Fibroblast of the aortic adventitia (primary cell): ENCODE measurements at places on chromosomes 3 and 15.

DNA sequence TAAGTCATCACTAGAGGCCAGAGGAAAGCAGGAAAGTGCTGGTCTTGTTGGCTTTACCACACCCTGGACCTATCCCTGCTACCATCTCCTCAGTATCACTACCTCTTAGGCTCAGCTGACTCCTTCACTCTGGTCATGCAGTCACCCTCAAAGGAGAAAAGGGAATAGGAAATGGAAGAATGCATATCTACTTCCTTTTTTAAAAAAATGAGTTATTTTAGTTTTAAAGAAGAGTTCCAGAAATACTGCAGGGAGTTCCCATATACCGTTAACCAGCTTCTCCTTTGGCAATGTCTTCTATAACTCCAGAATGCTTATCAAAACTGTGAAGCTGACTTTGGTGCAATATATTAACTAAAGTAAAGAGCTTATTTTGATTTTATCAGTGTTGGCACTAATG, 688.6 kb downstream of the DIPK2A start:
- no peak for DNase-seq

GRCh38 chr3:55567121-55567520, 80.0 kb upstream of the WNT5A start:
- no peak for DNase-seq

DNA sequence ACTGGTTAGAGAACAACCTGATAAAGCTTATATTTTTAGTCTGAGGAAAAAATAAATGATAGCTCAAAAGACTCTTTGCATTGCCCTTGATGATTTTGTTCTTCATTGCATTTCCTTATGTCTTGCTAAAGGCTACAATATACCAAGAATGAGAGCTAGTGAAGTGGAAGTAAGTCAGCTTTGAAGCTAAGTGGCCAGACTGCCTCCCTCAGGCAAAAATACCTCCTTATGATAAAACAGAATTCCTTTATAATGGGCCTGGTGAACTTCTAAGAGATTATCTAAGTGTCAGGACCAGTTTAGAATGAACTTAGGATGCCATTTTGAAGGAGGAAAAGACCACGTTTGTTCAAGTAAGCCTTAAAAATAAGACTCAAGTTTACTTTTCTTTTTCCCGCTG, 678.4 kb downstream of the ROBO2 start:
- DNase-seq, result no peak

DNA sequence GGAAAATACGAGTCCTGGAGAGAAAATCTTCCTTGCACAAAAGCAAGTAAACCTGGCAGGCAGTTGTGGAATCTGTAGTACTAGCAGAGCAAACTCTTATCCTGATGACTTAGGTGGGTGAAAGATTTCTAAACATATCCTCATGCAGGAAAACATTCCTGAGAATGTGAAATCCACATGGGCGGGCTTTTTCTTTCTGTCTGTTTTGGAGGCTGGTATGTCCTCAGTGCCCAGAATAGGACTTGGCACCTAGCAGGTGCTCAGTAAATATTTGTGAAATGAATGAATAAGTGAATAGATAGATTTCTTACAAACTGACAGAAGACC, 53.3 kb downstream of the FAM174B start:
- DNase-seq, result no peak

DNA sequence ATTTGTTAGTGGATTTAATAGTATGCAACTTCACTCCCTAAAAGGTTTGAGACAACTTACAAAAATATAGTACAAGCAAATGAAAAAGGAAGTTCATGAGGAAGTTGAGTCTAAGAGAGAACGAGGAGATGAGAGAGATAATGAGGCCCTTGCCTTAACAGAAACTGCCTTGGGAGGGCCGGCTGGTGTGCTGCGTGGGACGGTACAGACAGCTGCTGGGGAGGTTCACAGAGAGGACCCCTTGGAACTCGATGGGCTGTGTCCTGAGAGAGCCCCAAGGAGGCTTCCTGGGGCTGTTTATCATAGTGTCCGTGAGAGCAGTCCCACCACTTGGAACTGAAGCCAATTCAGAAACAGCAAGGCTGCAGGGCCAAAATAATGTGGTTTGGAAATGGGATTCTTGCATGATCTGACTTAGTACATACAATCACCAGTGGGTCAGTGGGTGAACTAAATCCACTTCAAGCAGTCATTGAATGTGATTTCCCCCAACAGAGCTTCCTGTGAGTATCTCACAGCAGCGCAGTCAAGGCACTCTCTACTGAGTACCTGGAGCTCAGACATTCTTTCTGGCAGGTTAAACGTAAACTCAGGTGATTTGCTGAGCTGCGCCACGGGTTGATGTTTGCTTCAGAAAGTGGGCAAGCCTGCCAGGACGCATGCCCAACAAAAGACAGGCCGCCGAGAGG, 90.8 kb downstream of the CRTC3 start:
- no peak for DNase-seq

DNA sequence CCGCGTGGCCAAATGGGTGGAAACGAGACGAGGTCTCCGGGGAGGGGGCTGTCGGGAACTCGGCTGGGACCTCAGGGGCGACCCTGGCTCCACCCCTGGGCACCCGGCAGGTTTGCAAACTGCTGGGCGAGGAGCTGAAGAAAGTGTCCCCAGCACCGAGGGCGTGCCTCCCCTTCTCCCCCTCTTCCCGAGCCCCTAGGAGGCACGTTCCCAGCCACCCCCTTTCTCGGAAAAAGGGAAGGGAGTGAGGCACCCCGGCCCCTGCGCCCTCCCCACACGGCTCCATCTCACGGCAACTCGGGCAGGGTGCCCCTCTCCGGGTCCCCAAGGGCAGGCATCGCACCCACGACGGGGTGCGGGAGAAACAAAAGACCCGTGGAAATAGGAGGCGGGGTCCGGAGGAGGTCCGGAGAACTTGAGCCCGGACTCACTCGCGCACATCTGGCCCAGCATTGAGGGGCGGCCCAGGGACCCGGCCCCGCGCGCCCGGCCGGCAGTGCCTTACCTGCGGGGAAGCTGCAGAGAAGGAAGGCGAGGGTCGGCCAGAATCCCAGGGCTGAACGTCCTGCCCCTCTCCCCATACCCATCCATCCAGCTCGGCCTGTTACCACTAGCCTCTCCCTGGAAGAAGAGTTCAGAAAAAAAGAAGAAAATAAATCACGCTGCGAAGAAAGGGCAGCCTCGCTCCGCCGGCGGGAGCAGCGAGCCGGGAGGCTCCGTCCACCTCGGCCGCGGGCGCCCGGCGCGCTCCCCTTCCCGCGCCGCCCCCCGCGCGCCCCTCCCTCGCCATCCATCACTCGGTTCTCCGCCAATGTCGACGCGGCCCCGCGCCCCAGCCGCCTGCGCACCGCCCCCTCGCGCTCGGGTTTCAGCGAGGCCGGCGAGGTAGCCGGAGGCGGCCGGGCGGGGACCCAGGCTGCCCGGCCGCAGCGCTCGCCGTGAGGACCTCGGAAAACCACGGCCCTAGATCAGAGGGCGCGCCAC, 16.3 kb downstream of the RGMA start:
- peak; percentile 58 for DNase-seq

DNA sequence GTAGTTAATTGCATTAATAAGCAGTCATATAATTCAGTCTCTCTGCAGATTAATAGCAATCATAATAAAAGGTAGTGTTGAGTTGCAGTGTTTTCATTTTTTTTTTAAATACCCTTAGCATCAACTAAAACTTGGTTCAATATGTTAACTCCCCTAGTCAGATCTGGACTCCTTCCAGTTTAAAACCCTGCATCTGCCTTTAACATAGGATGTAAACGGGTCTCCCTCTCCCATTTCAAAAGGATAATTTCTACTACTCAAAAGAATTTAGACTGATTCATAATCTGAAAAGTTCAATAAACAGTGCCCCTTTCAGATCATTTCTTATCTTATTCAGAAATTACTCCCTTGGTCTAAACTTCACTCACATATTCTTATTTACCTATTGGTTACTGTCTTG, 11.4 kb downstream of the CPOX start:
- no peak for DNase-seq

DNA sequence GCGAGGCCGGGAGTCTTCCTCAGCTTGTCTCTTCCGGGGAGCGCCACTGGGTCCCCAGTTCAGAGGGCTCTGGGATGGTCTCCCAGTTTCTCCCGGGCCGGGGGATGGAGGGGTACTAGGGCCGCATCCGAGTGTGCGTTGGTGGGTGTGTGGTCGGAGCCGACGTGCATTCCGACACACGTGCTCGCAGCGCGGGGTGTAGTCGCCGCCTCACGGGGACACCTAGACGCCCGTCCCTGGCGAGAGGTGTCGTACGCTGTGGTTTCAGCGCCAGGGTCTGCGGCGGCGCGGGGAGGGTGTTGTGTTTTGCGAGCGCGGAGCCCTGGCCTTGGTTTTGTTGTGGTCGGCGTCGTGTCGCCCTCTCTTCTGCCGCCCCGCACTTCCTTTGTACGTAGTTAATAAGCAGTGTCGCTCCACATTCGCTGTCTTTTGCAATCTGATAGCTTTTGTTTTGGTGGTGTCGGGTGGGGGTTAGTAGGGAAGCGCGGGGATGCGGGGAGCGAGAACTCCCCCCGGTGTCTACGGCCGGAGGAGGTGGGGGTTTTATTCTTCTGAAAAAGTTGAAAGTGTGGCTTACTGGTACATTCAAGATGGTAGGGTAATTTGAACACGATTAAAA, 2.2 kb downstream of the IGF1R start:
- DNase-seq, result peak; percentile 51

- no peak for DNase-seq
These were observed 1.2 kb downstream of the DCLK3 start for GRCh38 chr3:36762918-36763849.

DNA sequence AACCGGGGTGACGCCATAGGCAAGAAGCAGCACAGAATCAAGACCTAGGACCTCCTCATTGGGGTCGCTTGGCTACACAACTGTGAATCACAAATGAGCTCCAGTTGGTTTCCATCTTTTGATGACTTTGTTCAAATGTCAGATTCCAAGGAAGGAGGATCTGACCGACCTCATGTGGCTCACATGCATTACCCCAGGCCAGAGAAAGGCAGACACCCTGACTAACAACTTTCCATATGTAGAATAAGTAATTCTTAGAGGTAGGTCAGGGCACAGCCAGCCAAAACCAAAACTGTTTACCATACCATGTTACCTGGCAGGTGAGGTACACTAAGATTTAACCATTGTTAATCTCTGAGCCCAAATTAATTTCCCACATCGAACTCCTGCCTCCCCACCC, 96.5 kb downstream of the CCNL1 start:
- DNase-seq, result no peak

- DNase-seq, result peak; percentile 48
These were observed 209.6 kb upstream of the MCTP2 start for GRCh38 chr15:94021621-94022320.

DNA sequence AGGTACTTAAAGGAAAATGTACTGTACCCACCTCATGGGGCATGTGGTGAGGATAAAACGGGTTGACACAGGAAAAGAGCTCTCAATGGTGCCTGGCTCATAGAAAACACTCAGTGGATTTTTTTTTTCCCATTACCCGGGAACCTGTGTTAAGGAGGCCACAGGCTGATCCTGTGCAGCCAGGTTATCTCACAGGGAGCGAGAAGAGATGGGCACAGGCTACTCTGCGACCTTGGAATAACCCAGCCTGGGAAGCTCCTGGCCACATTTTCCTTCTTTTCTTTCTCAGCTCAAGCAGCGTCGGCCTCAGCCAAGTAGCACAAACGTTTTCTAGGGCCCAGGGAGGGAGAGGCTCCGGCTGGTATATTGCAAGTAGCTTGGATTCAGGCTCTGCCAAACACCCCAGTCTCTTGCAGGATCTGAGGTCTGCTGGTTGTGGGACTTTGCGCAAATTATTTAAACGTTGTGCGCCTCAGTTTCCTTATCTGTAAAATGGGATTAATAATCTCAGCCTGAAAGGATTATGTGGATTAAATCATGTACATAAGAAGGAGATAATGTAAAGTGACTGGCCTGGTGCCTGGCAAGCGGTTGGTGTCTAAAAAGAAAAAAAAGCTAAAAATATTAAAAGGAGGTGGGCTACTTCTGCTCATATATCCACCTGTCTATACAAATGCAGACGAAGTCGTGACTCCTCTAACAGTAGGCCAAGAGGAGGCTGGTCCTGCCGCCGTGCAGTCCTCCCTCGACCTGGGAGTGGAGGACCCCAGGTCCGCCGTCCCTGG, 2.2 kb downstream of the FURIN start:
- DNase-seq, result peak; percentile 51

DNA sequence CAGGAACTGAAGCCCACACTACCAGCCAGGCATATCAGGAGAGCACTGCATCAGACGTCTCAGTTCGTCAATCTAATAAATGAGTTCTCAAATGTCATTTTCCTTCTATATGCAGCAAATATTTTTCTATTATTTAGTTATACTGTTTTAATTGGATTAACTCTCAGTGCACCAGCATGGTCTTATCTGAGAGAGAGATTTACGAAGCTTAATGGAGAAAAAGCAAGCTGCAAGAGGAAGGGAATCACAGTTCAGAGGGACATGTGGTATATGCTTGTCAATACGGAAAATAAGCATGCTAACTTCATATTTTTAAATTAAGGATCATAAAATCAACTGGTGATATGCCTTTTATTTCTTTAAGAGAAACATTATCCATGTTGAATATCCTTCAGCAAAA, 213.1 kb upstream of the NECTIN3 start:
- no peak for DNase-seq

DNA sequence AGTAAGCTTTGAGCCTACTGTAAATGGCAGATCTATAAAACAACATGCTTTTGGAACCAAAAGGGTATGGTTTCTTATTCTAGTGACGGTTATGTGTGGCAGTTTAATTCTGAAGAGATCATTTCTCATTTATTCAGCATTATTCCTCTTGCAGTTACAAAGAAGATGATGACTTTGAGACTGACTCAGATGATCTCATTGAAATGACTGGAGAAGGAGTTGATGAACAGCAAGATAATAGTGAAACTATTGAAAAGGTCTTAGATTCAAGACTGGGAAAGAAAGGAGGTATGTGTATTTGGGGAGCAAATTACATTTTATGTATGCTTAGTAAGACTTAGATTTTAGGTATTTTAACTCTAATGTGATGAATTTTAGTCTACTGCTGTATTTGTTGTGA, 41.5 kb downstream of the CHD2 start:
- no peak for DNase-seq

GRCh38 chr3:197835509-197835908, 44.5 kb downstream of the LRCH3 start:
- no peak for DNase-seq

GRCh38 chr15:83284559-83285283, at the start of gene BNC1:
Gene BNC1, minus strand, starts transcription at chr15:83284664. Its CDS starts 36 bp downstream, at chr15:83284628.
- no peak for DNase-seq

GRCh38 chr3:114857299-114857701, 289.8 kb downstream of the ZBTB20 start:
- no peak for DNase-seq

- DNase-seq, result peak; percentile 68
These were observed 27.9 kb upstream of the ACKR4 start for GRCh38 chr3:132569153-132569552.

GRCh38 chr15:80484333-80484864, 80.2 kb downstream of the ARNT2 start:
- peak; percentile 55 for DNase-seq

DNA sequence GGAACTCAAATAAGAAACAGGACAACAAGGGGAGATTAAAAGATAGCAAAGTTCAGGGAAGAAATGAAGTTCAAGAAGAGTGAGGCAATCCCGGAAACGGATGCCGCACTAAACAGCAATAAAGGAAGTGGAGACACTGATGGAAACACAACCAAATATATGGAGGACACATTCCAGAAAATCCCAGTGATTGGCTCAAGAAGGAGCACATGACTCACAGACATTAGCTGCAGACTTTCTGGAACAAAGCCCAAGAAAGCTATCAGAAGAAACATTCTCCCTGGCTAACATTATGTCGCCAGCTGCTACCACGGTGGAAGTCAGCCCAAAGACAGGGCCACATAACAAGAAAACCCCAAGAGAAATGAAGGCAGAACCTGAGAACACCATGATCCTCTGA, 18.1 kb upstream of the VGLL4 start:
- peak; percentile 81 for DNase-seq

GRCh38 chr15:61411902-61412510, 182.9 kb upstream of the RORA start:
- no peak for DNase-seq
